ENCODE measurements at places on chromosomes 11 and 22. TPM values are rescaled to one million over a fixed set of nuclear protein-coding genes. Genes with fewer than 3 reads are reported as not detected.

DGAT2 gene
- 8.4 TPM for total RNA-seq

BRSK2 gene
- not detected for total RNA-seq

GRCh38 chr11:16977136-16977993 is 36.8 kb downstream of the PLEKHA7 start:
- DNase-seq, result peak; percentile 74

DNA sequence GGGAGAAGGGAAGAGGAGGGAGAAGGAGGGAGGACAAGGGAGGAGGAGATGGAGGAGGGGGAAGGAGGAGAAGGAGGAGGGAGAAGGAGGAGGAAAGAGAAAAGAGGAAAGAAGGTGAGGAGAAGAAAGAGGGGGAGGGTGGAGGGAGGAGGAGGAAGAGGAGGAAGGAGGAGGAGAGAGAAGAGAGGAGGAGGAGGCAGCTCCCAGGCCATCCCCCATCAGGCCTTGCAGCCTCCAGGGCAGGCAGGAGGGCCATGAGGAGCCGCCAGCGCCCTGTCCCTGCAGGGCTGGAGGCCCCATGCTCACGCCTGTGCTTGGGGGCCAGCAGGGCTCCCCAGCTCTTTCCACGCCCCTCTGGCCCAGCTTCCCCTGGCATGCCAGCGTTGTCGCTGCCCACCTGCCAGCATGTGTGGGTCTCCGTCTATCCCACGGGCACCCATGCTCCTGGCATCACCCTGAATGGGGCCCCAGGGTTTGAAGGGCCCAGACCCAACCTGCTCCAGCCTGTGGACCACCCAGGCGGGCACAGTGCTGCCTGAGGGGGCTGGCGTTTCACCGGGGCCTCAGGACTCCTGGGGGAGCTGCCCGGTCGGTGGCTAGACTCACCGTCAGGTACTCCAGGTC is 5.2 kb downstream of the TSPAN32 start:
- peak; percentile 80 for DNase-seq

DNA sequence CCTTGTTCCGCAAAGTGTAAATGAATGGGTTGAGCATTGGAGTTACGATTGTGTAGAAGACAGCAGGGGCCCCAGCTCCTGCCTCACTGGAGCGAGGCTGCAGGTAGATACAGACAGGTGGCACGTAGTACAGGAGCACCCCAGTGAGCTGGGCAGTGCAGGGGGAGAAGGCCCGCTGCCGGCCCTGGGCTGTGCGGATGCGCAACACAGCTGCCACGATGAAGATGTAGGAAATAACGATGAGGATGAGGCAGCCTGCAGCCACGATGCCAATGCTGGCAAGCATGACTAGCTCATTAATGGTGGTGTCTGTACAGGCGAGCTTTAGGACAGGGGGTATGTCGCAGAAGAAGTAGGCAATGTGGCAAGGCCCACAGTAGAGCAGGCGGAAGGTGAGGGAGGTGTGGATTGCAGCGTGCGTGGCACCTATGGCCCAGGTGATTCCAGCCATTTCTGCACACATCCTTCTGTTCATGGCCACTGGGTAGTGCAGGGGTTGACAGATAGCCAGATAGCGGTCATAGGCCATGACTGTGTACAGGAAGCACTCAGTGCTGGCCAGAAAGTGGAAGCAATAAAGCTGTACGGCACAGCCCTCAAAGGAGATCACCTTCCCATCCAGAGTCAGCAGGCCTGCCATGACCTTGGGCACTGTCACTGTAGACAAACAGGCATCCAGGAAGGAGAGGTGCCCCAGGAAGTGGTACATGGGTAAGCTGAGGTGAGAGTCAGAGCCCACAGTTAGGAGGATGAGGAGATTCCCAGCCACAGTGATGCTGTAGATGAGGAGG is 616 bp downstream of the OR10S1 start:
- DNase-seq, result no peak

GRCh38 chr11:95378111-95378510 is 147.1 kb upstream of the SESN3 start:
- no peak for DNase-seq

DNA sequence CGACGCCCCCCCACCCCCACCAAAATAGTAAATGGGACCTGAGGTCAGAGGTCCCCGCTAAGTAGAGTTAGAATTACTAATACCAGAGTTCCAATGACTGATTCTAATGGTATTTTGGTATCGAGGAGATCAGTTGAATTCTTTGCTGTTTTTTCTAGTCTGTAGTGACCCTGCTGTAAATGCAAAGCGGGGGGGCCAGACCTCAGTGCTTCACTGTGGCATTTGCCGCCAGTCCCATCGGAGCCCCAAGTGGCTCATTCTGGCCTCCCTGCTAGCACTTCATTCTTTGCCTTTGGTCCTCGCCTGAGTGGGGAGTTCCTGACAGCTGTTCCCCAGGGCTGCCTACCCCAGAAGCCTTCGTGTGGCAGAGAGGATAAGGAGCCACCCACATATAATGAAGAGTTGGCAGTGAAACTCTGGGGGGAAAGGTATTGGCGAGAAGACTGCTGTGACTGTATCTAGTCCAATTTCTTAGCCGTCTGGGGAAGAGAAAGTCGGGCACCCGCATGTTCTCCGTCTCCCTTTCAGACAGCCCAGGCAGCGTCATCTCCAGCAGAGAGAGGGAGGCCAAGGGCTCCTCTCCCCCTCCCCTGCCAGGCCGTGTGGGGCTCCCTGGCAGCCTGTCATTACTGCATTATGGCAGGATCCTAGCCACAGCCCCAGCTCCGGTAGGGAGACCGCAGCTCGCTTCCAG is 19.4 kb upstream of the CABP7 start:
- DNase-seq, result no peak

- DNase-seq, result no peak
Measured at GRCh38 chr11:14018441-14018840, 55.9 kb downstream of the SPON1 start.

DNA sequence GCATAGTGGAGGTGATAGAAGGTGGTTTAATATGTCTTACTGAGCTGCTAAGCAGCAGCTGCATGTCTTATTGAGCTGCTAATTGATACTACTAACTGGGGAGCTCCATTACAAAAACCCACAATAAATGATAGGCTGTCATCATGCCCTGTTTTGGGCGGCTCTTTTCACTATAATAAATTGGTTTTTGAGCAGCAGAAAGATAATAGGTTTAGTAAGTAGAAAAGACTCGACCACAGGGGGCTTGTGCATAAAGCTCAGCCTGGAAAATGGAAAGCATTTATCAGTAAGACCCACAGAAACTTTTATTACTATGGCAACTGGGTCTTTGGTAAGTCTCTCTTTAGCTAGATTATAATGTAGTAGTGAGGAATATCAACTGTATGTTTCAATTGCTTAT is 117.6 kb downstream of the LDLRAD3 start:
- no peak for DNase-seq

DNA sequence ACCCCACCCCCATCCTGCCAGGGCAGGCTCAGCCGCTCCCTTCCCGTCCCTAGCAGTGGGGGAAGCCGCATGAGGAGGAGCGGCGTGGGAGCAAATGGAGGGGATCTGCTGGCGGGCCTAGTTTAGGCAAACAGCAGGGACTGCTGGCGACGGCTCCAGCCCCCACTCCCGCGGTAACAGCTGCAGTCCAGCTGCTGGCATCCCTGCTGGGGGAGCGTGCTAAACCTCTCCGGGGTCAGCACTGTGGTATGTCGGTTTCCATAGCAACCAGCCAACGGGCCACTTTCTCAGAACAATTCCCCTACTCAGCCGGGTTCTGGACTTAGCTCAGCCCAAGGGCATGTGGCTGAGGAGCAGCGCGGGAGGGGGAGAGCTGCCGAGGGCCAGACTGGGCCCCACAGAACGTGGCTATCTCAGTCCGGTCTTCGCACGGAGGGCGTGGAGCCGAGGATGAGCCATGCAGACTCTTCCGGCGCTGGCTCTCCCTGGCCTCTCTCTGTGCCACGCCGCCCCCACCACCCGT is 98.8 kb downstream of the PKNOX2 start:
- peak; percentile 50 for DNase-seq

DNA sequence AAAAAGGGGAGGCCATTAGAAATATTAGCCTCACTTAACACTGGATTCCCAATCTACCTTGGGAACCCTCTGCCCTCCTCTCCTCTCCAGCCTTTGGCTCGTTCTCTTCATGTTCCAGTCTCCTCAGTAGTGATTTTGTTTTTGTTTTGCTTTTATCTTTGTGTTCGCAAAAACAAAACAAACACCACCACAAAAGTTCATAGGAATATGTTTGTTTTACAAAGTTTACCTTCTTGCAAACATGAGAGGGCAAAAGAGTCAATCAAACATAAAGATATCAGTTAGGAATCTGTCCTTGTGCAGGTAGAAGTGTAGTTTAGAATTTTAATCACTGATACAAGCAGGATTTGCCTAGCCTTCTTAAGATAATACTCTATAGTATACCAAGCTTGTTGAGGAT is 179.7 kb upstream of the GUCY1A2 start:
- DNase-seq, result no peak

GRCh38 chr22:21858025-21858764 is 9.2 kb downstream of the MAPK1 start:
- no peak for DNase-seq

DNA sequence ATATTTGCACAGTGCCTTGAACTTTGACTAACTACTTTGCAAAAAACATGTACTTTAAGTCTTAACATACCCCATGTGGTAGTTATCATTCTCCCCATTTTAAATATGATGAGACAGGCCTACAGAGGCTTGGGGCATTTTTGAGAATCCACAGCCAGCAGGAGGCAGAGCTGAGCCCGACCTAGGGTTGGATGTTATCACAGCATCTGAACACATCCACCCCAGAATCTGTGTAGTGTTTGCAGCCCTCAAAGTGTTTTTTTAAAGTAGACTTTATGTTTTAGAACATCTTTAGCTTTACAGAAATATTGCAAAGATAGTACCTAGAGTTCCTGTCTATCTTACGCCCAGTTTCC is 17.6 kb downstream of the OTOG start:
- DNase-seq, result peak; percentile 2

DNA sequence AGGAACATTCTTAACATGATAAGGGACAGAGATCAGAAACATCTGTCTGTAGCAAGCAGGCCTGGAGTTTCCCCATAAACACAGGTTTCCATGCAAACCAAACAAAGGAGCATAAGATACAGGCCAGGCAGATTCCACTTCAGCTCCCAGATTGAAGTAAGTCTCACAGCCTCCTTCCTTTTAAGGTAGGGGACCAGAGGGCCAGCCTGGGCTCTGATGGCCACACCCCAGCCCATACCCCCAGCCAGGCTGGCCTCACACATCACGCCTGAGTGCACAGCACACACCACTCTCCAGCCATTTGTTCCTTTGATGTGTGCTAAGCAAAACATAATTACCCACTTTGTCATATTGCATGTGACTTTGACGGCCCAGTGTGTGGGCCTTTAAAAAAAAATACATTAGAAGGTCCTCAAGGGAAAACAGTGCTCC is 518.7 kb downstream of the NTM start:
- DNase-seq, result no peak

DNA sequence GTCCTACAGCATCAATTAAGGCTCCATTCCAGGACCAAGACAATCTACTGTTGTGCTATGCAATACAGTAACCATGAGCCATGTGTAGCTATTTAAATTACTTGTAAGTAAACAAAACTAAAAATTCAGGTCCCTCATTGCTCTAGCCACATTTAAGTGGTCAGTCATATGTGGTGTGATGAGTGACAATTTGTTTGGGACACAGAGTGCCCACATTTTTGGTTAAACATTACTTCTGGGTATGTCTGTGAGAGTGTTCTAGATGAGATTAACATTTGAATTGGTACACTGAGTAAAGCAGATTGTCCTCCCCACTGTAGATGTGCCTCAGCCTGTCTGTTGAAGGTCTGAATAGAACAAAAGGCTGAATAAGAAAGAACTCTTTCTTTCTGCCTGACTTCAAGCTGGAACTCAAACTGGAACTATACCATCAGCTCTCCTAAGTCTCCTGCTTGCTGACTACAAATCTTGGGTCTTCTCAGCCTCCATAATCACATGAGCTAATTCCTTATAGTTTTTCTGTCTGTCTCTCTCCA is 15.8 kb downstream of the KBTBD3 start:
- DNase-seq, result no peak

GRCh38 chr11:86386746-86387145 is 12.1 kb downstream of the CCDC81 start:
- DNase-seq, result no peak

- no peak for DNase-seq
Measured at GRCh38 chr11:96554236-96554820, 164.5 kb downstream of the JRKL start.

DNA sequence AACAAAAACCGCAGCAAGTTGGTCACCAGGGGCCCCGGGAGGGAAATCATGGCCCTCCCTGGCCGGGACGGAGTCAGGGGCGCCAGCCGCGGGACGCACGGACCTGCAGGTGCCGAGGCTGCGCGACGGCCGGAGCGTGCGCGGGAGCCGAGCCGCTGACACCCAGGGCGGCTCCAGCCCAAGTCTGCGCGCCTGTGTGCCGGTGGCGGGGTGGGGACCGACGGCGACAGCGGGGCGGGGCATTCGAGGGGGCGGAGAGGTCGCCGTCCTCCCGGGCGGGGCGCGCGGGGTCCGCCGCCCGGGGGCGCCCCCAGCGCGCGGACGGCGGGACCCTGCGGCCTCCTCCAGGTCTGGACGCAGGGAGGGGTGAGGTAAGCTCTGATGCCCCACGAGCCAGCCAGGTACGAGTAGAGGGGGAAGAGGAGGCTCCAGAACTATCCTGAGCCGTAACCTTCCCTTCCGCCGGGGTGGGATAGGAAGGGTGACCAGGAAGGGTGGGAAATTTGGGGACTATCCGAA is at the start of gene ESAM:
ESAM (minus strand) TSS at position 186 of the 519 bp plus-strand sequence; CDS start at position 50, 136 bp downstream.
- peak; percentile 95 for DNase-seq

- no peak for DNase-seq
Measured at GRCh38 chr11:28529046-28529445, 420.9 kb downstream of the METTL15 start.

- no peak for DNase-seq
Measured at GRCh38 chr11:66183494-66184048, 84.9 kb upstream of the RAB1B start.

DNA sequence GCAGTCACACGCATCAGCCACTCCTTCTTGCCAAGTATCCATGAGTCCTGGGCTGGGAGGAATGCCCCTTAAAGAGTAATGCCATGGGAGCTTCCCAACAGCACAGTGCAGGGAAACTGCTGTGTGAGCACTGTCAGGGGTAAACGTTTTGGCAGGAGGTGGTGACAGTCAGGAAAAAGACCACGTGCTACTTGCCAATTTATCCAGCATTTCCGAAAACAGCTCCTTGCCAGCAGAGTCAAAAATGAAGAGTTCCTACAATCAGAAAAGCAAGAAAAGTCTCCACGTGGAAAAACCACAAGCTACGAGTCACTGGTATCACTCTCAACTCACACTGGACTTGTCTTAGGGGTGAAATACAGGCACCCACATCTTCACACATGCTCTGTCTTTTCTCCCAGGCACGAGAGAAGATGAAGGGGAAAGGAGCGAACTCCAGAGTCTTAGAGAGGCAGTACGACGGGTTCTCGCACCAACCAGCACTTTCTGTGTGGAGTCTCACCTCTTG is 9.9 kb downstream of the IFT27 start:
- DNase-seq, result no peak
